ENCODE measurements at places on chromosomes 3 and 15.
A peak's percentile ranks its signal among the peaks of the same experiment; 100 is the strongest.

- no peak for DNase-seq
Observed at GRCh38 chr3:43330981-43331380, 44.6 kb downstream of the SNRK start.

DNA sequence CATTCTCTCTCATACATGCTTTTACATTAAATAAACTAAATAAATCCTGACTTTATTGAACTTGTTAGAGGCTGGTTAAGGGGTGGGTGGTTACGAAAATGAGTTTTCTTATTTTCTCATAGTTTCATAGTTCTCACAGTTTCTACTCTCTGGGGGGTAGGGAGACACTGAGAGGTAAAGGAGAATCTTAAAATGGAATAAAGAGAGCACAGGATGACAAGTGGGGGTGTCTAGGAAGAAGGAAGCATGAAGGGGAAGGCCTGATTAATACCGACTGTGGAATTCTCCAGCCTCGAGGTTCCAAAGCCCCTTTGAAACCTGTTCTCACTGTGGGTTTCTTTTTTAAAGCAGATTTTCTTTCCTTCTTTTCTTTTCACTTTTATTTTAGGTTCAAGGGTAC lies 66.4 kb upstream of the TRA2B start:
- DNase-seq, result no peak

- DNase-seq, result no peak
Observed at GRCh38 chr3:45670991-45671390, 18.2 kb upstream of the SACM1L start.

GRCh38 chr3:147914532-147914931 lies 505.4 kb downstream of the ZIC1 start:
- DNase-seq, result no peak

GRCh38 chr15:55782901-55783300 lies 39.9 kb upstream of the PRTG start:
- DNase-seq, result no peak

DNA sequence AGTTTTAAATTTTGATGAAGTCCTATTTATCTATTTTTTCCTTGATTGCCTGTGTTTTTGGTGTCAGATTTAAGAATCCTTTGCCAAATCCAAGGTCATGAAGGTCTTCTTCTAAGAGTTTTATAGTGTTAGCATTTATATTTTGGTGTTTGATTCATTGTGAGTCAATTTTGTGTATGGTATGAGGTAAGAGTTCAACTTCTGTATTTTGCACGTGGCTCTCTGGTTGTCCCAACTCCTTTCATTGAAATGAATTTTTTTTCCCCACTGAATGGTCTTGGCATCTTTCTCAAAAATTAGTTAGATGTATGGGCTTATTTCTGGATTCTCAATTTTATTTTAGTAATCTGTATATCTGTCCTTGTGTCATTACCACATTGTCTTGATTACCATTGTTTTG lies 57.1 kb upstream of the STRIT1 start:
- no peak for DNase-seq

GRCh38 chr3:137304313-137305056 lies 346.7 kb downstream of the IL20RB start:
- DNase-seq, result no peak

DNA sequence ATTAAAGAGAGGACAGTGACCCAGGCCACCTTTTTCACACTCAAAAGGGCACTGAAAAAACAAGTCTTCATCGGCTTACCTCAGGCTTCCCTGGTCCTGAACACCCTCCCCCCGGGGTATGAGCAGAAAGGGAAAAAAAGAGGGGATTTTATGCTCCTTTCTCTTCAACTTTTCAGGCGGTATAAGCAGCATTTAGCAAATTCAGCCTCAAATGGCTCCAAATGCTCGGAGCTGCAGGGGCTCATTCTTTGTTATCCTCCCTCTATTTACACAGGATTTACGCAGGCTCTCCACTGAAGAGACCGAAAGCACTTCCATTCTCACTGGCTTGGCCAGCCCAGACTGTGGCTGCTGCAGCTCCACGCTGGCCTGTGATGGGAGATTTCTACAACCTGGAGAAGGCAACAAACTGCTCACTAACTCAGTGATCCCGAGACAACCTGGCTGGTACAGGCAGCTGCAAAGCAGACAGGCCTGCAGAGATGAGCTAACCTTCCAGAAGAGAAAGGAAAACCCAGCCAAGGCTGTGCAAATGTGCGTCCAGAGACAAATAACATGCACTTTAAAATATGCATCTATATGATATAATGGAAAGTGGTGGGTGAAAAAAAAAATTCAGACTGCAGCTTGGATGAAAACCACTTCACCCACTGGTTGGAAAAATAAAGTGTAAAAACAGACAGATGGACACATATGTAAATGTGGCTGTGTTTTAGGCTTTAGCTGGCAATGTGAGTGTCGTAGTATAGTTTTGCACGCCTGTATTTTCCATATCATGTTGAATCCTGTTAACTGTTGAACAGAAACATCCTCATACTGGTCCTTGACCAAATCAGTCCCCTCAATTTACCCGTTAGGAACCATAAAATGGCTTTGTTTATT lies 54.2 kb downstream of the MEIS2 start:
- DNase-seq, result no peak

DNA sequence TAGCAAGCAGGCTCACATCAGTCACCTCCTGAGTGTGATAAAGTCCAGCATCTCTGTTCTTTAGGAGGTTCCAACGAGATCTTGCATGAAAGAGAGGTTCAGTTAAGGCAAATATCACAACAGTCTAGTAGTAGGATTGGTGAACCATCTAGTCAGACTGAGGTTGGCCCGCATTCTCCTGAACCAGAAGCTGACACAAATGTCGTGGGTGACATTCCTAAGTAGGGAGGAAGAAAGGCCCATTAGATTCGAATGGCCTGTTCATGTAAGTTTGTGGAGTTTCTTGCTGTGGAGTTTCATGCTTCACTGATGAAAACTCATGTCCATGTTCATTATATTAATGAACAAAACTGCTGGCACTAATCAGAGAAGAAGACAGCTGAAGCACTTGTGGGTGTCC lies 66.7 kb upstream of the XCR1 start:
- DNase-seq, result no peak

DNA sequence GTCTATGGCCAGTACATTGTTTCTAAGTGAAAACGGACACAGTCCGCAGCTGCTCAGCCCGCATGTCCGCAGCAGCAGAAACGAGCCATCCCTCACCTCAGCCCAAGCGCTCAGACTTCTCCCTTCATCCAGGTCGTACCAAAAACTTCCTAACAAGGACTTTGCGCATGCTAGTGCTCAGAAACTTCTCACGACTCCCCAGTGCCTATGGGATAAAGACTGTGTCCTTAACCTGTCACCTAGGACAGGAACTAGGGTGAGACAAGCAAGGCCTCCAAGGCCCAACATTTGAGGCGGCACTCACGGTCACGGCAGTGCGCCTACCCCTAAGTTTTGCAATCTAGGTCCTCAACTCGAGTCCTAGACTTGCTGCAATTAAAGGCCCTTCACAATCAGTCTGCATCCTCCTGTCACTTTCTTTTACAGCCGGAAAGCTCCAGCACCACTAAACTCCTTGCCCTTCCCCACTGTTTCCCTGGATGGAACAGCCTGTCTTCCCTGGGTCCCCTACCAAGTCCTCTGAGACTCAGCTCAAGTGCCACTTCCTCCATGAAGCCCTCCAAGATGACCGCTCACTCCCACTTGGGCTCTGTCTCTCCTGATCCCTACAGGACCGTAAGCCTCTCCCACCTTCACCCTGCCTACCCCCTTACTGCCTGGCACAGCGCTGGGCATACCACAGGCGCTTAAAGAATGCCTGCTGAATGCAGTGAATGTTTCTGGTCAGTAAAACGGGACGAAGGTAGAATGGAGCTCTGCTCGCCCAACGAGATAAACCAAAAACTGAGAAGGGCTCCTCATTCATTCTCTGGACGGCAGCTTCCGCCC lies 1.2 kb downstream of the CLN6 start:
- no peak for DNase-seq

- DNase-seq, result no peak
Observed at GRCh38 chr3:124209426-124209825, 217.5 kb upstream of the ROPN1 start.

- DNase-seq, result no peak
Observed at GRCh38 chr15:89876396-89877082, 17.3 kb downstream of the AP3S2 start.

DNA sequence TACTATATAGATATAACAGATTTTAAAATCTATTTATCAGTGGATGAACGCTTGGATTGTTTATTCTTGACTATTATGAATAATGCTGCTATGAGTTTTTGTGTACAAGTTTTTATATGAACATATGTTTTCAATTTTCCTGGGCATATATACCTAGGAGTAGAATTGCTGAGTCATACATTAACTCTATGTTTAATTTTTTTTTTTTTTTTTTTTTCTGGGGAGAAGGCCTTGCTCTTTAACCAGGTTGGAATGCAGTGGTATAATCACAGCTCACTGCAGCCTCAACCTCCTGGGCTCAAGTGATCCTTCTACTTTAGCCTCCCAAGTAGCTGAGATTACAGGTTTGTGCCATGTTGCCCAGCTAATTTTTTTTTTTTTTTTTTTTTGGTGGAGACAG lies 9.1 kb downstream of the CIDEC start:
- DNase-seq, result no peak

- DNase-seq, result no peak
Observed at GRCh38 chr15:57916695-57917094, 148.8 kb downstream of the ALDH1A2 start.

DNA sequence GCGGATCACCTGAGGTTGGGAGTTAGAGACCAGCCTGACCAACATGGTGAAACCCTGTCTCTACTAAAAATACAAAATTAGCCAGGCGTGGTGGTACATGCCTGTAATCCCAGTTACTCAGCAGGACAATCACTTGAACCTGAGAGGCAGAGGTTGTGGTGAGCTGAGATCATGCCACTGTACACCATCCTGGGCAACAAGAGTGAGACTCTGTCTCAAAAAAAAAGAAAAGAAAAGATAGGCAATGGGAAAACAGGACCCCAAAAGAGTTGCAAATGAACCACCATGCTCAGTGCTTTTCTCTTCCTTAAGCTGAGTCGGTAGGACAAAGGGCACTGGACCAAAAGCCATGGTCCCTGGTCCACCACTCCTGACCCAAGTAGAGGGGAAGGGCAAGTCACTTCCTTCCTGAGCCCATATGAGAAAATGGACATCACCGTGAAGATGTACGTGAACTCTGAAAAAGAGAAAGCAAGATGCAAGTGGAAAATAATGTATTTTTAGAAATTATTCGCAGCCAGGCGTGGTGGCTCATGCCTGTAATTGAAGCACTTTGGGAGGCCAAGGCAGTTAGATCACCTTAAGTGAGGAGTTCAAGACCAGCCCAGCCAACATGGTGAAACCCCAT lies 2.6 kb downstream of the ITGB5 start:
- no peak for DNase-seq

GRCh38 chr3:152309535-152310307 lies 41.0 kb downstream of the MBNL1 start:
- DNase-seq, result peak; percentile 77

GRCh38 chr15:38652998-38653397 lies 88.4 kb upstream of the RASGRP1 start:
- DNase-seq, result peak; percentile 84

GRCh38 chr15:69996321-69997160 lies 101.2 kb downstream of the TLE3 start:
- no peak for DNase-seq
